ENCODE measurements at places on chromosomes 2 and 18.

DNA sequence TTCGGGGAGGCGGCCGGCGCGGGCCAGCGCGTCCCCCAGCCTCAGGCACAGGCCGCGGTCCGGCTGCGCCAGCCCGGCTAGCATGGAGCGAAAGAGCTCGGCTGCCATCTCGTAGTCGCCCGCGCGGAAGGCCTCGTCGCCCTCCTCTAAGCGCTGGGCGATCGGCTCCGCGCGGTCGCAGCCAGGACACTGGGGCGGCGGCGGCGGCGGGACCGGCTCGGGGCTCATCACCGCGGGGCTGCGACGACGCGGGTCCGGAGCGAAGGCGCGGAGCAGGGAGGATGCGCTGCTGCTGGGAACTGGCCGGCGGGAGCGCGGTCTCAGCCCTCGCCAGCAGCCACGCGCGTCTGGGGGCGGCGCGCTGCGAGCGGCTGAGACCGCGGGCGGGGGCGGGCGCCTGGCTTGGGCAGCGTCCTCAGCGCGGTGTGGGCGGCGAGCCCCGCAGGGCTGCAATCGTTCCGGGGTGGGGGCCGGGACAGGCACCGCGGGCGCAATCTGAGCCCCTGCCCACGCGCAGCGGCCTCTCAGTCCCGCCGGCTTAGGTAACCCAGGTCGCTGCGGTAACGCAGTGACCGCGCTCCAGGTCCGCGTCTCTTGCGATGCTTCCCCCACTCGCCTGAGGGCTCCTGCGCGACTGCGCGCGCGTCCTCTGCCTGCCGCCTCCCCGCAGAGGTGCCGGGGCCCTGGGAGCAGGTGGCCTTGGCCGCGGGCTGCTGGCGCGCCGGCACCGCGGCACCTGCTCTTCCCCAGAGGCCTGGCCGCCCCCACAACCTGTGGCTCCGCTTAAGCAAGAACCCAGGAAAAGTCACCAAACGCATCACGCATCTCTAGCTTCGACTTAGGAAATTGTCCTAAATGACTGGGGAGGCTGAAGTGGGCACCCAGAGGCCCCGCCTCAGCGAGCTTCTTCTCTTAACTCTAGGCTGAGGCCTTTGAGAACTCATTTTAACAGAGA, at the start of gene LONRF2:
LONRF2 (minus strand) TSS at position 636 of the 955 bp plus-strand sequence; CDS start at position 228, 408 bp downstream.
- no peak for DNase-seq

DNA sequence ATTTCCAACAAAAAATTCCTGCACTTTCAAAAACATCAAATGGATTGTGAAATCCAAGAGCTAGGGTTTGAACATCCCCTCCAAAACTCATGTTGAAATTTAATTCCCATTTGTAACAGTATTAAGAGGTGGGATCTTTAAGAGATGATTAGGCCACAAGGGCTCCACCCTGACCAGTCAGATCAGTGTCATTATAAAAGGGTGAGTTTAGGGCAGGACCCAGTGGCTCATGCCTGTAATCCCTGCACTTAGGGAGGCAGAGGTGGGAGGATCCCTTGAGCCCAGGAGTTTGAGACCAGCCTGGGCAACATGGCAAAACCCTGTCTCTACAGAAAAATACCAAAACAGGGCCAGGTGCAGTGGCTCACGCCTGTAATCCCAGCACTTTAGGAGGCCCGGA, 8.9 kb downstream of the GTF3C2 start:
- DNase-seq = no peak

DNA sequence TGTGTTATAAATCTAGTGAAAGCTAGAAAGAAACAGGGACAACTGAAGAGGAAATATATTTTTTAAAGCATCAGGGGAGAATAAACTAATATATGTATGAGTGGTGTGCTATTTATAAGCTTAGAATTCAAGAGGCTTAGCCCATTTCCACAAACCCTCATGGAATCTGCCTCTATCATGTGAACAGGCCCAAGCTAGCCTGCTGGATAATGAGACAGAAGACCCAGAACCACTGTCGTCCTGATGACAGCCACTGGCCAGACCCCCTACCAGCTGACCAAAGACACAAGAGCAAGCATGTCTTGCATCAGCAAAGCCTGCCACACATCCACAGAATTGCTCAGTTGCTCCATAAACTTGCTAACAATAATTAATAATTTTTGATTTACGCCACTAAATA, 382.3 kb upstream of the NXPH2 start:
- DNase-seq = no peak

DNA sequence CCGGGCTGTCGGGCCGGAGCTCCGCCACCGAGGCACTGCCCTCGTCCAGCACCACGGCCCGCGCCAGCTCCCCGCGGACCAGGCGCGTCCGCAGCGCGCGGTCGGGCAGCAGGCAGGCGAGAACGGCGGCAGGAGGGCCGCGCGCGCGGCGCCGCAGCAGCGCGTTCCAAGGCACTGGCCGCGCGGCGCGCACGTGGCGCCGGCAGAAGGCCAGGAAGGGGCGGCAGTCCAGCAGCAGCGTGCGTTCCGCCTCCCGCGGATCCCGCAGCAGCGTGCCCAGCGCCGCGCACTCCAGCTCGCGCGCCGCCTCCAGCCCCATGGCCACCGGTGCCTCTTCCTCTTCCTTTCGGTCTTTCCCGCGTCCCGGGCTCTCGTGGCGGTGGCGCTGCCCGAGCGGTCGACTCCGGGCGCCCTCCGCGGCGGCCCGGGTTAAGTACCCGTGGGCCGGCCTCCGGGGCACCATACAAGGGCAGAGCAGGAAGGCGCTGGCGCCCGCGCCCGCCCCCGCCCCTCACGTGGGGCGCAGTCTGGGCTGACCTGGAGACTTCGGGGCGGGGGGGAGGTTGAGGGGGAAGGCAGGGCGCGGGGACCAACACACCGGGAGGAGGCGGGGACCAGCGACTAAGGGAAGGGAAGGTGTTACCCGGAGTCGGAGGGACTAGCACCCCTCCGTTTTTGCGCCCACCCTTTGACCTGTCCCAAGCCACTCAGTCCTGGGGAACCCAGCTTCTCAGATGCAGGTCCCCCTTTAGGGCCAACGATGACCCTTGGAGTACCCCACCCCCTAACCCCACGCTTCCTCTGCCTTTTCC, at the start of gene DUSP2:
DUSP2 (minus strand) TSS at position 405 of the 812 bp plus-strand sequence; CDS start at position 319, 86 bp downstream.
- no peak for DNase-seq

DNA sequence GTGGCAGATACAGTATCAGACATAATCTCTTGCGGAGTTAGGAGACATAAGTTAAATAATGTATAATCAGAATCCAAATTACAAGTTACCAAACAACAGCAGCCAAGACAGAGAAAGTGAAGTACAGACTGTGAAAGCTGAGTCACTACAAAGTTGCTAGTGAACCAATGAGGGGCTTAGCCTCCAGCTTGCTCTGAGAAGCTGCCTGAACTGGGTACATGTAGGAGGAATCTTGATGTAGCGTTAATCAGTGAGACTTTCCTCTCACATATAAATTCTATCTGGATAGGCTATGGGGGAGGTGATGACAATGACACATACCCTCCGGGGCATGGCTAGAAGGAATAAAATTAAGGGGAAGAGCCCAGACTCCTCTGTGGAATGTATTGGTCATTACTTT, 1234.3 kb upstream of the DDX18 start:
- no peak for DNase-seq

DNA sequence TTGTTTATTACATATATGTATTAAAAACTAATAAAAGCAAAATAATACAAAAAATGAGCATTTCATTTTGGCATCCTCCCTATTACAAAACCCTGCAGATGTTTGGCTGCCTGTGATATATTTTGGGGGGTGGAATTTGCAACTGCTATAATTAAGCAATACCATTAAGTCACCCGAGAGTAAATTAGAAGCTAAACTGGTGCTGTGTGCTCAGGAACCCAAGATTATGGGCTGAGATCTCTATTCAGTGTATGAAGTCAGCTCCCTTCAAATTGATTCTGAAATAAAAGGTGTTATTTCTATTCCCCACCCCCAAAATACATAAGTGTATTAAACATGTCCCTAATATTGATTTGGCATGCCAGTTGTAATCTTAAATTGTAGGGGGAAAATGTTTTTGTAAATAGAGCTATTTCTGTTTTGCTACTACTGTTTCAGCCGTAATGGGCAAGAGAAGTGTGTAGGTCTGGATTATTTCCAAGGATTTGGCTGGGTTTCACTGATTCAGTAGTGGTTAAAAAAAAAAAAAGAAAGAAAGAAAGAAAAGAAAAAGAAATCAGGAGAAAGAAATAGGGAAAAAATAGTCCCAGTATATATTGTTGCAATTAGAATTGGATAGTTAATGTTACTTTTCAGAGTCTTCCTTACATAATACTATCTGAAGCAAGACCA, 110.9 kb downstream of the SS18 start:
- DNase-seq = no peak

- DNase-seq = no peak
These were observed 1.3 kb downstream of the ATP9B start for GRCh38 chr18:79070486-79070885.
